ENCODE measurements at places on chromosomes 4 and X. TPM values are rescaled to one million over a fixed set of nuclear protein-coding genes. Genes with fewer than 3 reads are reported as not detected.

The TTC29 gene
- total RNA-seq, result not detected

The LRCH2 gene
- 5.8 TPM for total RNA-seq

The NLGN4X gene
- total RNA-seq, result 11.5 TPM

DNA sequence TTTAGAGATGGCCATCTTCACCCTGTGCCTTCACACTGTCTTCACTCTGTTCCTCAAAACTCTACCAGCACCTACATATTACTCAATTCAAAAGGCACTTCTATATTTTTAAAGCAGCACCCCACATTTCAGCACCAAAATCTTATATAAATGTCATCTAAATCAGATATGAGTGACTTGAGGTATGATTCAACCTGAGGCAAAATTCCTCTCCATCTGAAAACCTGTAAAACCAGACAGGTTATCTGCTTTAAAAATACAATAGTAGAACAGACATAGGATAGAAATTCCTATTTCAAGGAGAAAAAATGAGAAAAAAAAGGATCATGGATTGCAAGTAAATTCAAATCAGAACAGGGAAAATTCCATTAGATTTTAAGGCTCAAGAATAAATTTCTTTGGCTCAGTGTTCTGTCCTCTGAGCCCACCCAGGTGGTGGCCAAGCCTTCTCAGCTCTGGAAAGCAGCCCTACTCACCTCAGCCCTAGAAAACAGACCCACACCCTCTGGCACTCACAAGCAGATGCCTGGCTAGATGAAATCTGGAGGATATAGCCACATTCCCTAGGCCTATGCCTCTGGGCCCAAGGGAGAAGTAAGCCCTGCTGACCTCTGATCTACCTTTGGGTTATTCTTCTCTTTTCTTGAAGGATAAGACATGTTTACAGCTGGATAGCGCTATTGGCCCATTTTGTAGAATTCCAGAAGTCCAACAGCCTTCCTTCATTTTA, 240.4 kb upstream of the ZCCHC13 start:
- no peak overlapping the region for H3K27ac ChIP-seq
- H3K4me1 ChIP-seq, result no peaks in the 10 kb centered on the region
- H3K4me3 ChIP-seq, result no peak overlapping the region
- H3K36me3 ChIP-seq, result no peaks in the 10 kb centered on the region
- DNase-seq, result no peak

- H3K27ac ChIP-seq, result no peak overlapping the region
- no peaks in the 10 kb centered on the region for H3K36me3 ChIP-seq
- peaks cover 5% of the 10 kb centered on the region for H3K27me3 ChIP-seq
- peak; percentile 22 for DNase-seq
These were observed 114.4 kb downstream of the GLRA3 start for GRCh38 chr4:174714393-174715211.

DNA sequence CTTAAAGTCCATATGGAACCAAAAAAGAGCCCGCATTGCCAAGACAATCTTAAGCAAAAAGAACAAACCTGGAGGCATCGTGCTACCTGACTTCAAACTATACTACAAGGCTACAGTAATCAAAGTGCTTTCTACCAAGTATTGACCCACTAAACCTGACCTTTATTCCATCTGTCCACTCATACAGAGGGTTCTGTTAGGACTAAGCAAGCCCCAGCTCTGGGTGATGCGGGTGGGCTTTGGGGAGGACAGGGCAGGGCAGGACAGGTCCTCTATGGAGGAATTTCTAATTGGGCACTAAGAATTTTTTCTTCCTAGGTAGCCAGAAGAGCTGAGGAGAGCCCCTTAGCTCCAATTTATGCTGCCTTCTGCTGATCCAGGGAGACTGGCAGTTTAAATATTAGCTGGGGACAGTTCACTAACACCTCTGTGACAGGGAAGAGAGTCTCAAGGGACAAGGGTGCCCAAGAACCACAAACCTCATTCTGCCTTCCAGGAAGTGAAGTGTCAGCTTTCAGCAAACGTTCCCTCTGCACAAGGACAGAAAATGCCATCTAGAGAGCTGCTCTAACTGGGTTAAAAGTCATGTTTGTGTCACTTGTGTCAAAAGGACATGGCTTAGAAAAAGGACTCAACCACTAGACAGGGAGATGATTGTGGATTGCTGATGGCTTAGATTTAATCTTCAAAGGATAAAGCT, 143.2 kb downstream of the KIT start:
- H3K4me1 ChIP-seq, result no peaks in the 10 kb centered on the region
- H3K27me3 ChIP-seq, result no peaks in the 10 kb centered on the region
- DNase-seq, result no peak
- H3K27ac ChIP-seq, result no peak overlapping the region

GRCh38 chr4:184805462-184806228, 20.1 kb downstream of the ACSL1 start:
- H3K27ac ChIP-seq, result no peak overlapping the region
- no peaks in the 10 kb centered on the region for H3K27me3 ChIP-seq
- H3K36me3 ChIP-seq, result no peaks in the 10 kb centered on the region
- H3K4me3 ChIP-seq, result no peak overlapping the region
- H3K4me1 ChIP-seq, result peaks cover 11% of the 10 kb centered on the region
